Kidney capillary endothelial cell (primary cell): ENCODE measurements at places on chromosomes 7 and 10.

- DNase-seq, result no peak
Measured at GRCh38 chr7:84107259-84107658, 87.3 kb downstream of the SEMA3A start.

GRCh38 chr10:8050556-8051108 is 3.9 kb upstream of the GATA3 start:
- DNase-seq, result no peak

DNA sequence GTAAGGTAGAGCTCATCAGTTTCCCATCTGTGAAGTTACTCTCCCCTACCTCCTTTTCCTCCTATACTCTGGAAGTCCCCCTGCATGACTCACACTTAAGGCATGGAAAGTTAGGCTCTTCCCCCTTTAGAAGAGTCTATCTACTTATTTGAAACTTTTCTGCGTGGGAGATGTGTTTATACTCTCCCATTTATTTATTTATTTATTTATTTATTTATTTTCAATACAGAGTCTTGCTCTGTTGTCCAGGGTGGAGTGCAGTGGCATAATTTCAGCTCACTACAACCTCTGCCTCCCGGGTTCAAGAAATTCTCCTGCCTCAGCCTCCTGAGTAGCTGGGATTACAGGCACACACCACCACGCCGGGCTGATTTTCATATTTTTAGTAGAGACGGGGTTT is 107.5 kb upstream of the JCAD start:
- DNase-seq, result no peak

- DNase-seq, result no peak
Measured at GRCh38 chr10:106457522-106457921, 707.0 kb downstream of the SORCS1 start.

DNA sequence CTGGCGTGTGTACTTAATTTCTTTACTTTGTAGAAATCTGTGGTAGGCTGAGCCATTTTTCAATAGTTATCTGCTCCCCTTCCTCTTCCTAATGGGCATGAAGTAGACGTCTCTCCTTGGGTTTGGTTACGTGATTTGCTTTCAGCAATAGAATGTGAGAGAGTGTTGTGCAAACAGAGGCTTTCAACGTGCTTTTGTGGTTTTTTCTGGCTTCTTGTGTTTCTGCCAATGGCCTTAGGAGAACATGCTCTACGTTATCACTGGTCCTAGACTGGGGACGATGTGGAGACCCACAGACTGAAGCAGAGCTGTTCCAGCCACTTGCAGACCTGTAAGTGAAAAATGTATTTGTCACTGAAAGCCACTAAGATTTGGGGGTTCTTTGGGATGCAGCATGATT is 107.2 kb upstream of the NPTX2 start:
- DNase-seq, result no peak

- peak; percentile 46 for DNase-seq
Measured at GRCh38 chr7:115851291-115851690, 179.3 kb downstream of the TFEC start.

DNA sequence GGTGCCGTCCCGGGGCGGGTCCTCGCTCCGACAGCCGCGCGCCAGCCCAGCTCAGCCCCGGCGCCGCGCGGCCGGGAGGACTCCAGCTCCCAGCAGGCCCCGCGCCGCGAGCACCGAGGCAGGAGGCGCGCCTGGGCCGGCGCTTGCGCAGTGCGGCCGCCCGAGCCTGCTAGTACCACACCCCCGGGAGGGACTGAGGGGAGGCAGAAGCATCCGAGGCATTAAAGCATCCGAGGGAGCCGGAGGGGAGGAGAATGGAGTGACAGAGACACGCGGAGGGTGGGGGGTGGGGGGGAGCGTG is at the start of gene GRK5:
Gene GRK5, plus strand, starts transcription at position 206 of the 301 bp plus-strand sequence. CDS start 347 bp downstream, outside the sequence.
- peak; percentile 96 for DNase-seq
